Femur (tissue), 1 donor: ENCODE measurements at places on chromosomes 5 and 9.

DNA sequence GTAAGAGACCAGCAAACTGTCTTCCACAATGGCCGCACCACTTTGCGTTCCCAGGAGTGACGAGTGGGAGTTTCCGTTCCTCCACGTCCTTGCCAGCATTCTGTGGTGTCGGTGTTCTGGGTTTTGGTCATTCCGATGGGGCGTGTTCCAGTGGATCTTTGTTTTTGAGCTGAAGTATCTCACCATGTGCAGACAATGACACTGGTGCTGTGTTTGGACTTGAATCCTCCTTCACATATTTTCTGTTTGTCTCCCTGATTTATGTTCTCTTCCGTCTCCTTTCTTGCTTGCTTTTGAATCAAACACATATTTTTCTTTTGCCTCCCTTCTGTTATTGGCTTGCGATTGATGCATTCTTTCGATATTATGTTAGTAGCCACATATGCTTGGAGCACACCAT lies 60.8 kb upstream of the IRX4 start:
- DNase-seq = no peak

- no peak for DNase-seq
Measured at GRCh38 chr9:135100241-135100681, 12.8 kb downstream of the OLFM1 start.

GRCh38 chr5:162068412-162068811 lies 839 bp downstream of the GABRG2 start:
- DNase-seq = peak; percentile 62

- no peak for DNase-seq
Measured at GRCh38 chr5:139966856-139967255, 76.2 kb downstream of the NRG2 start.

DNA sequence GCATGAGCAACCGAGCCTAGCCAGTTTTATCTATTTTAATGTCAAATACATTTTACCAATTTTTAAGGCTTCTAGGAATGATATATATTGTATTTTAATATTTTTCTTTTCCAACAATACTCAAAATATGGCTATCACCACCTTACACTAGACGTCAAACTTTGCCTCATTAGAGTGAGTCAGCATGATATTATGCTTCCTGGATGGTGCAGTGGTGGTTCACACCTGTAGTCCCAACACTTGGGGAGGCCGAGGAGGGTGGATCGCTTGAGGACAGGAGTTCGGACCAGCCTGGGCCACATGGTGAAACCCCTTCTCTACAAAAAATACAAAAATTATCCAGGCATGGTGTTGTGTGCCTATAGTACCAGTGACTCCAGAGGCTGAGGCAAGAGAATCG lies 7.3 kb upstream of the CDC14B start:
- DNase-seq = no peak

DNA sequence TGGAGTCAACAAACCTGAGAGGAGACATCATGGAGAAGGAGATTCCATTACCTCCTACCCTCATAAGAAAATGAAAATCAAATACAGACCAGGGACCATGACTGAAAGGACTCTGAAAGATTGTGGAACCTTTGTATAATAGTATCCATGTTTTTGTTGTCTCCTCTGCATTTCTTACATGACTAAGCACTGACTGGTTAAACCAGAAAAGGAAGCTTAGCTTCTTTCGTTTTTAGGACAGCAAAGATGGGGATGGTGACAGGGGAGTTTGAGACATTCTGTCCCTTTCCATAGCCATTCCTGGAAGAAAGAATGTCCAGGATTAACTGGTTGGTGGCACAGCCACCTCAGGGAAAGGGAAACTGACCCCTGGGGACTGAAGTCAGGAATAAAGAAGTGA lies 22.2 kb downstream of the ITGA1 start:
- no peak for DNase-seq

DNA sequence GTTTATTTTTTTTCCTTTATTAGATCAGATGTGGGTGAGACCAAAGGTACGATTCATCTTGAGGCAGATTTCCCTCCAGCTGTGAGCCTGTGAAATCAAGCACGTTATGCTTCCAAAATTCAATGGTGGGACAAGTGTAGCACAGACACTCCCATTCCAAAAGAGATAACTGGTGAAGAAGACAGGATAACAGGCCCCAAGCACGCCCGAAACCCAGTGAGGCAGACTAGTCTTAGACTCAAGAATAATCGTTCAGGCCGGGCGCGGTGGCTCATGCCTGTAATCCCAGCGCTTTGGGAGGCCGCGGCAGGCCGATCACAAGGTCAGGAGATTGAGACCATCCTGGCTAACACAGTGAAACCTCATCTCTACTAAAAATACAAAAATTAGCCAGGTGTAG lies 36.8 kb upstream of the COL5A1 start:
- no peak for DNase-seq

DNA sequence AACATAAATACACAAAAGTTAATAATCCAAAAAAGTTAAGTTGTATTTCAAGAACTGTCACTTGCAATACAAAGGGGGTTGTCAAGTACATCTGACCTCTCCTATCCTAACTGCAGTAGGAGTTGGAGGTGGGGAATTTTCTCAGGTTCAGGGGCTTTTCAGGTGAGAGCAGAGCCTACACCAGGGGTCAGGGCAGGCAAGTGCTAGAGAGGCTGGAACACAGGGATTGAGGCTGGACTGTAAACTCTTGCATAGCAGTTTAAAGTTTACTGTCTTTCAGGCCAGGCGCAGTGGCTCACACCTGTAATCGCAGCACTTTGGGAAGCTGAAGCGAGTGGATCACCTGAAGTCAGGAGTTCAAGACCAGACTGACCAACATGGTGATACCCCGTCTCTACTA lies 25.4 kb upstream of the RASGRF2 start:
- no peak for DNase-seq

DNA sequence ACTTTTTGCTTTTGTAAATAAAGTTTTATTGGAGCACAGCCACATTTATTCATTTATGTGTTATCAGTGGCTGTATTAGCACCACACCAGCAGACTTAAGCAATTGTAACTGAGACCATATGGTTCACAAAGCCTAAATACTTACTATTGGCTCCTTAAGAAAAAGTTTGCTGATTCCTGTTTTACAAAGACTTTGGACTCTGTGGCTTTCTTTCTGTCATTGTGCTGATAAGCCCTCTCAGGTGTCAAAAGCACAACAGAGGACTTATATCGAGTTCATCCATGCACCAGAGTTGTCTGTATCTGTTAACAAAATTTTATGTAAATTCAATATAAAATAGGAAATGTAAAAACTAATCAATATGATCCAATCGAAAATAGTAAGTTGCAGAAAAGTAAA lies 55.6 kb upstream of the PCSK5 start:
- no peak for DNase-seq

GRCh38 chr9:113563826-113564497 lies 100.4 kb downstream of the RGS3 start:
- no peak for DNase-seq

DNA sequence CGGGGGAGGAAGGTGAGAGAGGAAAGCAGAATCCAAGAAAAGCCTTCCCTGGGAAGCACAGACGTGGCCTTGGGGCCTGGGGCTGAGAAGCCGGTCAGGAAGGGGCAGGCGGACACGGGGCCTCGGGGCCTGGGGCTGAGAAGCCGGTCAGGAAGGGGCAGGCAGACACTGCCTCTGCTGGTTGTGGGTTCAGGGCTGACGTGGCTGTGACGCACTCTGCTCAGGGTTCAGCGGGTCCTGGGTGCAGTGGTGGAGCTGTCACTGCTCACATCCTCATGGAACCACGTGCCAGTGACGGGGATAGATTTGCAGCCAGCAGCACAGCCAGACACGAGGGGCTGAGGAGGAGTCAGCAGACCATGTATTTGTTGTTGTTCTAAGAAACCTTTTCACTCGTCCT lies 12.8 kb downstream of the PAEP start:
- DNase-seq = no peak

GRCh38 chr9:115090486-115090885 lies 27.5 kb downstream of the TNC start:
- DNase-seq = no peak

DNA sequence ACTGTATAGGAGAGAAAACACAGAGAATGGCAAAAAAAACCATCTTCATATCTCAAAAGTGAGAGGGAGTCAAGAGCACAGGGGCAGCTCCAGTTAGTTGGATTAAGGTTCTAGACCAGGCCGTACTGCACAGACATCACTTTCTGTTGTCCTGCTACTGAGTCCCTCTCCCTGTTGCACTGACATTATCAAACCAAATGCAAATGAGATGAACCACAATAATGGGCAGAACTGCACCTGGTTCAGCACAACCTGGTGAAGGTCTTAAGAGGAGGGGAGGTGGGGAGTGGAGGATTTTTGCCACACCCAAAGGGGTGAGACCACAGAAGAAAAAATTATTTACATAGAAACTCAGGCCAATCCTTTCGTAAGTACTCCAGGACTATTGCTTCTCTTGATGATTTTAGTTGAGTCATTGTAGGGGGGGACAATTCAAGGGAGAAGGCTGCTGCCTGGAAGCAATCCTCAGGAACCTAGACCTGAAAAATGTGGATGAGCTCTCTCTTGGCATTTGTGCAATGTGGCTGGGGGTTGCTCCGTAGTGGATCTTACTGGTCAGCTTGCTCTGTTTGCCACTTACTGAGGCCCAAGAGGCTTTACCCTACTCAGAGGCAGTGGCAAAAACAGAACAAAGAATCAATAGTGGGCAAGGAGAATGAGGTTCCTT lies 94.5 kb upstream of the PPP1R2B start:
- no peak for DNase-seq

DNA sequence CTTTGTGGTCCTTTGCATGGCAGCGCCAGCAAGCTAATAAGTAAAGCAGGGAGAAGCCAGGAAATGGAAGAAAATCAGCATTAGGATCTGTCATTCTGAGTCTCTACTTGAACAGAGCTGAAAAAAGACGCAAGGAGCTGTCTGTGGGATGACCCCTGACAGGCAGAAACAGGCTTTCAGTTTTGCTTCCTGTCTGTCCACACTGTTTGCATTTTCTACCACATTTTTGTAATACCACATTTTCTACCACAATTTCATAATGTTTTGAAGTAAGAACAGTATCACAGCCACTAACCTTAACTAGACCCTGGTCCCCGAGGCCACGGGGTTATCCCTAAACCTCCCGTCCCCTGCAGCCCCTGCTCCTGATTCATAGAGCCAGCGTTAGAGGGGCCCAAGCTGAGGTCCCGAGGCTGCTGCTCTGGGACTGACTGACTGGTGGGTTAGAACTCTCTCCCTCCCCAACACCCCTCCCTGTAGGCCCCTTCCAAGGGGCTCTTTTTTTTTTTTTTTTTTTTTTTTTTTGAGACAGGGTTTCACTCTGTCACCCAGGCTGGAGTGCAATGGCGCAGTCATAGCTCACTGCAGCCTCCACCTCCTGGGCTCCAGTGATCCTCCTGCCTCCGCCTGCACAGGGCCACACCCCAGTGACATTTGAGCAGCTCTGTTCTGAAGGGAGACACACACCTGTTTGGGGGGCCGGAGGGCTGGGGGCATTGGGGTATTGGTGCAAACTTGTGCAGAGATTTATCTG lies 4.0 kb upstream of the CLIC3 start:
- DNase-seq = no peak

GRCh38 chr5:116766470-116766947 lies 191.9 kb upstream of the SEMA6A start:
- DNase-seq = no peak

DNA sequence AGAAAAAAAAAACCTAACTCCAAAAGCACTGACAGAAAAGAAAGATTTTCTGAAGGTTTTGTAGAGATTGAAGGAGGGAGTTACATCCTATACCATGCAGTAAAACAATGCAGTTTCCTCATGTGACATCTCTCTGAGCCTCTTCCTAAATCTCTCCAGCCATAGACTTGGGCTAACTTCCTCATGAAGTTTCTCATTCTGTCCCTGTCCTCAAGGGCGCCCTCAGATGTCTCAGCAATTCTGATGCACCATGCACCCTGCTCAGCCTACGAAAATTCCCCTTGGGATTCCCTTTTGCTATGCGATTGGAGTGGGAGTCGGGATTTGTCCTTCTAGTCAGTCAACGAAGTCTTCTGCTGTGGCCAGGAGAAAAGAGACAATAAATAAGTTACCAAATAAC lies 68.9 kb downstream of the FAT2 start:
- no peak for DNase-seq

GRCh38 chr5:81834021-81834660 lies 83.2 kb upstream of the SSBP2 start:
- no peak for DNase-seq

DNA sequence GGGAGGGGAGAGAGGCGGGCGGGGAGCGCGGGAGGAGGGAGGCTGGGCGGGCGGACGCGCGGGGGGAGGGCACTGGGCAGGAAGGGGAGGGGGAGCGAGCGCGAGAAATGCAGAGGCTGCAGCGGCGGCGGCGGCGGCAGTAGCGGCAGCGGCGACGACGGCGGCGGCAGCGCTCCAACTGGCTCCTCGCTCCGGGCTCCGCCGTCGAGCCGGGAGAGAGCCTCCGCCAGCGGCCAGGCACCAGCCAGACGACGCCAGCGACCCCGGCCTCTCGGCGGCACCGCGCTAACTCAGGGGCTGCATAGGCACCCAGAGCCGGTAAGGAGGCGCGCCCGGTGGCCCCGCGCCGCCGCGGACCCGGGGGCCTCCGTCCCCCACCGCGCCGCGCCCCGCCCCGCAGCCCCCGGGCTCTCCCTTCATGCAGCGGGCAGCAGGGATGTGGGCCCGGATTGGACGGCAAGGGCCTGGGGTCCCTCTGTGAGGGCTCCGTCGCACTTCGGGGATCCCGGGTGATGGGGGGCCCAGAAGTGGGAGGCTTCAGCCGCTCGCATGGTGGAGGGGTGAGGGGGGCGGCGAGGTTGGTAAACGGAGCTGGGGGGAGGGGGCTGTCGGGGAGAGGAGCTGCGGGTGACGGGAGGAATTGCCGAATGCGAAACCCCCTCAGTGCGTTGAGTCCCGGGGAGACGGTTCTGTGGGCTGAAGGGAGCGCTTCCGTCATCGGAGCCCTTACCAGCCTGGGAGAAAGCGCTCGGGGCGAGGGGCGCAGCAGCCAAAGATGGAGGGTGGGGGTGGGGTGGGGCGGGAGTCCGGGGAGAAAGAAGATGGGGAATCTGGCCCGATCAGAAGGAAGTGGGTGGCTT lies at the start of gene BASP1:
BASP1 (plus strand) TSS at position 139 of the 860 bp plus-strand sequence. CDS start 57,586 bp downstream, outside the sequence.
- DNase-seq = peak; percentile 94

DNA sequence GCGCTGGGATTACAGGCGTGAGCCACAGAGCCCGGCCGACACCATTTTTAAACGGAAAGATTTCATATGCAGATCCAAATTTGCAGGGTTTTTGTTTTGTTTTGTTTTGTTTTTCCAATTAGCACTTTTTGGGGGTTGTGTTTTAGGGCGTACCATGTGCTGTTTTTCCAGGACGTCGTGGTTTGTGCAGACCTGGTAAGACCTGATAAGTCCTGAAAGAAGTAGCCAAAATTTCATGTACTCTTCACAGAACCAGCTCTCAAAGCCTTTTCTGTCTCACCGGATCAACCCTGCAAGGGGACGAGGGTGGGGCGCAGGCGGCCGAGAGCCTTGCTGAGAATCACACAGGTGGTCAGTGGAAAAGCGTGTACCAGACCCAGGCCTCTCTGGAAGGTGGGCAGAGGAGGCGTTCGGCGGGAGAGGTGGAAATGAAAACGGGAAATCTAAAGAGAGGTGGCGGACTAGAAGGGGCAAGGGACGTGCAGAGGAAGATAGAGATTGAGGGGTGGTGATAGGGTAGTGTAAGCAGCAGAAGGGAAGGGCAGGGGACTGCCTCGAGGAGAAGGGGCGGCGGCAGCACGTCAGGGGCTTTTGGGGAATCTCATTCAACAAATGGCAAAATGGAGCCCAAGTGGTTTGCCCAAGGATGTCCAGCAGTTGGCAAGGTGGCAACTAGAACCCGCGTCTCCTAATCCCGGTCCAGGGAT lies 1.1 kb upstream of the FAF2 start:
- no peak for DNase-seq

GRCh38 chr5:139636975-139637408 lies 11.2 kb upstream of the CXXC5 start:
- no peak for DNase-seq
